Esophagus squamous epithelium (tissue), 5 donors: ENCODE measurements at places on chromosomes 6 and 20.

DNA sequence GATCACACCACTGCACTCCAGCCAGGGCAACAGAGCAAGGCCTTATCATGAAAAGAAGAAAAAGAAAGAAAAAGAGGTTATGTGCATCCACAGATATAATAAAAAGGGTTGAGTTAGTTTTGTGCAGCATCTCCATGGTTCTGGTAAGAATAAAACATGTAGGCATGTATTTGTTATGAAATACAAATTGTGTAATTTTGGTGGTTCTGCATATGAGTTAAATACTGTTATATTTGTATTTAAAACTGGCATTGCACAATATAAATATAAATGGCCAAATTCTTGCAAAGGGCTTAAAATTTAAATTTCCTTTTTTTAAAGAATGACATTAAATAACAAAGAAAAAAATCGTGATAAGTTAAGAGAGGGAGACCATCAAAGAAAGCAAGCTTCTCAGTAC, 159.1 kb upstream of the PREP start:
- DNase-seq = no peak

GRCh38 chr6:109939654-109940053, 38.5 kb upstream of the GPR6 start:
- DNase-seq = no peak

DNA sequence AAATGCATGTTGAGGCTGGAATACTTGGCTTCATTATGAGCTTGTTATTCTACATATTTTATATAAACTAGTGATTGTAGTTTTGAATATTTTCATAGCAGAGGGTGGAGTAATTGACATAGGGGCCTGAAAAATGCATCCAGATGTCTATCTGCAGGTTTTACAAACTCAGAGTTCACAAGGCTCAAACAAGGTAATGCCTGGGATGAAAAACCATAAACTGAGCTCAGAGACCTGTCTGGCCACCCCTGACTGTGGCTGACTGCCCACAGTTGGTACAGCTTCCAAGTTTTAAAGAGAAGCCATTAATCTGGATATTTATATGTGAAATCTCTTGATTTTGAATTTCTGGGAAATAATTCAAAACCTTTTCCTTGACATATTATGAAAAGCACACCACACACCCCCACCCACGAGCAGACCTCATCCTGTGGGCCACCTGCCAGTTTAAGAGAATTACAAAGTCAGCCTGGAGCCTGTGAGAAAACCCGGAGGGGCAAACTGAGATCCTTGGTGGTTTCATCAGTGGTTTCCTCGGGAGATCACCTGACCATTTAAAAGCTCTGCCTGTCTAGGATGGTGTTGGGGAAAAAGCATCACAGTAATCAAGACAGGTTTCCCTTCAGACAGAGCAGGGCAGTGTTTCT, 230.1 kb downstream of the SAMD5 start:
- no peak for DNase-seq

- no peak for DNase-seq
These were observed 19.4 kb downstream of the SS18L1 start for GRCh38 chr20:62162765-62163484.

DNA sequence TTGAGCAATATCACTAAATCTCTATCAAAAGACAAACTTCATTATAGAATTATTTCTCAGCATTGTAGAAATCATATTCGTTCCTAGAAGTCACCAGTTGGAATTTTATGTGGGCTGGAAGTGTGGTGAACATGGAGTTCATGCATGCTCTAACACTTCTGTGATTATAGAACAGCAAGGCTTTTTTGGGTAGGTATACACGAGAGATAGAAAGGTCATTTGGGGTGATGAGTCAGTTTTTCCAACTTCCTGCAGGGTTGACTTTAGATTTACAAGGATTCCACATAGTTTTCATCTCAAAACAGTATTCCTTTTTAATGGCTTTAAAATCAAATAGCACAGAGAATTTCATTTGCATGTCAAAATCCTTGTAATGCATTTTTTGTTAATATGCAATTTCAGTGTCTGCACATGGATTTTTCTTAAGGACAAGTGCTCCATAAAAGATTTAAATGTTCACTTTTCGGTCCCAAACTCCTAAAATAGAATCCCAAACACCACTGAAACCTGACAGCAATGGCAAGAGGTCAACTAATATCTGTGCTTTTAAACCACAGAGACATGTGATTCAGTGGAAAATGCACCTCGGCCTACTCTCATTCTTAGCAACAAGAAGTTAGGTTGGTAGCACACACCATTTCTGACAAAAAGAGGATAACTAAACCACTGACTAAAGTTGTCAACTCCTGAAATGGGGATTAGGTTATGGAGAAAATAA, 211.0 kb downstream of the MOXD1 start:
- DNase-seq = no peak

- DNase-seq = no peak
These were observed 449.8 kb downstream of the HACE1 start for GRCh38 chr6:104409913-104410312.

- no peak for DNase-seq
These were observed 70.9 kb downstream of the STK35 start for GRCh38 chr20:2172305-2173175.

- no peak for DNase-seq
These were observed 19.0 kb downstream of the CEP250 start for GRCh38 chr20:35474303-35474871.

- no peak for DNase-seq
These were observed 1.4 kb downstream of the NKX2-4 start for GRCh38 chr20:21395666-21396598.

GRCh38 chr20:23584434-23585199, 16.3 kb upstream of the CST9L start:
- DNase-seq = no peak

- DNase-seq = no peak
These were observed 4.5 kb downstream of the HIVEP2 start for GRCh38 chr6:142940487-142940886.

- DNase-seq = no peak
These were observed 21.2 kb upstream of the RTF2 start for GRCh38 chr20:56447227-56447626.
